CD4-positive, alpha-beta T cell treated with Interferon gamma for 1 hour (primary cell): ENCODE measurements at places on chromosomes 3 and 15.

GRCh38 chr3:150235799-150236198 is 172.3 kb upstream of the TSC22D2 start:
- DNase-seq: no peak

DNA sequence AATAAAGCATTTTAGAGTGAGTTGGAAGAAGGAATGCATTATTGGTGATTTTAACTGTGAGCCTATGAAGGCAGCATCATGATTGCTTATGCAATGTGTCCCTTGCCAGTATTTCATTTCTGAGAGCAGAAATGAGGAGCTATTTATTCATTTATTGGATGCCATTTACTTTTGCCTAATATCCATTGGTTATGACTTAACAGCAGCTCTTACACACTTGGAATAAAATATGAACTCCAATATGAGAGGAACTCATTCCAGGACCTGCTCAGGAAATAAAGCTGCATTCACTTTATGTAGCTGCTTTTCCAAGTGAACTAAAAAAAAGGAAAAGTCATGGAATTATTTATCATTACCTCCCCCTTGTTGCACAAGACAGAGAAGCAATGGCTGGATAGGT is 280.1 kb downstream of the LRTM1 start:
- no peak for DNase-seq

DNA sequence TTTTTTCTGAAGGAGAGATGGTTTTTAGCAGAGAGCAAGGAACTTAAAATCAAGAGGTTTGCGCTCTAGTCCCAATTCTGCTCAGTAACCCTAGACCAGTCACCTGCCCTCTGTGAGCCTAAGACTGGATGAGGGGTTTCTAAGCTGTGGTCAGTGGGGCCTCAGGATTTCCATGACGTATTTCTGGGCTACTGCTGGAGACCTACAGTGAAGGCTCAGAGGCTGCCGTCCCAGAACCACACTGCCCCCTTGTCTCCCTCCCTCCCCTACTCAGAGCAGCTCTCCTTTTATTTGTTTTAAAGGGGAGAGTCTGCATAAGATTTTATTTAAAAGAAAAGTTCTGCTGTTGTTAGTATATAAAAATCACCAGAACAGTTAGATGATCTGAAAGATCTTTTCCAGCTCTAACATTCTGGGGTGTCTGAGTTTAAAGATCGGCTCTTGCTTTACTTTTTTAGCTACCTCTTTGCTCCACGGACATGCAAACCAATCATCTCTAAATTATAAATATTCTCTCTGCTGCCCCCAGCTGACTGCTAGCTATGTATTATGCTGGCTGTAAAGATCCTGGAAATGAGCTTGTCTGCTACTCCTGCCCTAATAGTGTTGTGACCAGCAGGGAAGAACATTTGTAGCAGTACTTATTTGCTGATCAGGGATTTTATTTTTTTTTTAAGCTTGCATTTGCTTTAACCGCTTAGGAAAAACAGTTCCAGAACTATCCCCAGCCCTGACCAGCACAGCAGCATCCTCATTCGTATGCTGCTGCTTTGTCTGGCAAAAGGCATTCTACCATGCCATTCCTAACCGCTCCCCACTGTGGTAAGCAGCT is 28.6 kb upstream of the NDUFB4 start:
- DNase-seq: no peak

- no peak for DNase-seq
Measured at GRCh38 chr3:95923496-95924210, 890.7 kb upstream of the EPHA6 start.

DNA sequence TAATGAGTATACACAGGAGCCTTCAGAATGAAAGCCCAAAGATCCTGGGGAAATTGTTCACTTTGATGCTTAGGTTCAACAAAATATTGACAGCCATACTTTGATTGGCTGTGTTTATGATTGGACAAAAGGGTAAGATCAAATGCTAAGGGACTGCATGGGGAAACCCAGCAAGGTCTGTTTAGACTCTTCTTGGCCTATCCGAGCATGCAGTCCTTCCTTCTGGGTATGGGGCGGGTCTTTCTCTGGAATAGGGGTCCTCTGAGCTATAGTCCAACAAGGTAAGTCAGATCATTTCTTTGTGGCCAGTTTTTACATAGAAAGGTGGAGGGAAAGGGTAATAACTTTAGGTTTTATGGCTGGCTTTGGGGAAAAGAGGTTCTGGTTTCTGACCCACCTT is 52.9 kb upstream of the ACKR4 start:
- no peak for DNase-seq

GRCh38 chr3:176739159-176739558 is 458.1 kb downstream of the TBL1XR1 start:
- no peak for DNase-seq

- no peak for DNase-seq
Measured at GRCh38 chr15:89778861-89779260, 2.7 kb downstream of the MESP2 start.

DNA sequence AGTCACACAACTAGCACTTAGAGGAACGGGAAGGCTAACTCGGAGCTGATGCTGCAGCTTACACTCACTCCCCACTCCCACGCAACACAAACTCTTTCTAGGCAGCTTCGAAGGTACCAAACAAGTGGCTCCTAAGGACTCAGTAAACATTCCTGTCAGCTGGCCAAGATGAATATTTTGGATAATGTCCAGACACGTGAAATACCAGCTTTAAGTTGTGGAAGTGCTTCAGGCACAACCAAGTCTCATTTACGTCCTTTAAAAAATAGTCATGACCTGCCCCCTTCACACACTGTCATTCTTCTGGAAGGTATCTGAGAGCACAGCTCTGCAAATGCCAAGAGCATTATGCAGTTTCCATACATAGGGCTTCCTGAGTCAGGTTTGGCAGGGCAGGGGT is 1005.9 kb upstream of the CFAP20DC start:
- DNase-seq: no peak

DNA sequence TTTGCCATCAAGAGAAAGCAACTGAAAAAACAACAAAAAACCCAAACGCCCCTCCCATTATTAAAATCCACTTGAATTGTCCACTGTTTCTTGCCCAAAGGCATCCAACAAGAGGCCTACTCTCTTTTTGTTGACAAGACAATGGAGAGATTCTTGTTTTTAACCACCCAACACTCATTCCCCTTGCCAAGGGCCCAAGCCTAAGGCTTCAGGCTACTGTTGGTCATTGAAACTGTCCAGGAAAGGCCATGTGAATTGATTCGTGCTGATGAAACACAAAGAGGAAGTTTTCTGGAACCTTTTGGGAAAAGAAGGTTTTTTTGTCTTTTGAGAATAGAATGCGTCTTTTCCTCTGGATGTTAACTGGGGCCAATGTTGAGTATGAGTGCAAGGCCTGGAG is 157.4 kb upstream of the PFN2 start:
- DNase-seq: no peak

DNA sequence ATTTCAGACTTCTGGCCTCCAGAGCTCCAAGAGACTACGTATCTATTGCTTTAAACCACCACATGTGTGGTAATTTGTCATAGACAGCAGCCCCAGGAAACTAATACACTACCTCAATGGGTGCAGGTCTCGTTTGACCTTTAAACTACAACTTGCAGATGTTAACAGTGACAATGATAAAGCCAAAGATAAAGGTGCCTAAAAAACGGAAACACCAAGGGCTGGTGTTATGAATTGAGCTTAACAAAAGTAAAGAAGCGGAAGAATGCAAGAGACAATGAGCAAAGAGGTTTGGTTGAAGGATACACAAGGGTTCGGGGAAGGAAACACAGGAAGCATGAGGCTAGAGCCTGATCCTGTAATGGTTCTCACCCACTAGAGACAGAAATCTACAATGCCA is 50.8 kb downstream of the RFTN1 start:
- DNase-seq: no peak

DNA sequence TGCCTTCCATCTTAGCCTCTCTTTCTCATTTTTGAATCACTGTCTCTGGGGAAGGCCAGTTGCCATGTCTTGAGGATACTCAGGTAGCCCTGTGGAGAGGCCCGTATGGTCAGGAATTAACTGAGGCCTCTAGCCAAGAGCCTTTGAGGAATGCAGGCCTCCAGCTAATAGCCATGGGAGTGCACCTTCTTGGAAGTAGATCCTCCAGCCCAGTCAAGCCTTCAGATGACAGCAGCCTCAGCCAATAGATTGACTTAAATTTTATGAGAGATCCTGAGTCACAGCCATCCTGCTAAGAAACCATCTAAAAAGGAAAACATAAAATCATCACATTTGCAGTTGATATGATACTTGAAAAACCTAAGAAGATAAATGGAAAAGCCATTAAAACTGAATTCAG is 112.5 kb upstream of the BNIP2 start:
- DNase-seq: no peak

DNA sequence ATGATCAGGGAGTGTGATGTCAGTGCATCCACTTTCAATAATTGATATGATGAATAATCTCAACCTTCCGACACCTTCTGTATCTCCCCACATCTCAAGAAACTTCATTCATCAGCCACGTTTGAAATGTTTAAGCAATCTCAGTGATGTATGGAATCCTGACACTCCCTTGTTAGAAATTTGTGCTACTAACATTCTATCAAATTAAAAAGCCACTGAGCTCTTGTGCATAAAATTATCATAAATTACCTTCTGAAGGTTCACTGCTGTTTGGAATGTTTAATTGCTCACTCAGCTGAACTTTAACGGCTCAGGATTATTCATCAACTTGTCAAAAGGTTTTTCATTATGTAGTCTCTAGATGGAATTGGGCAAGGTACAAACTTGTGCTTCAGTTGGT is 108.4 kb upstream of the DPH6 start:
- DNase-seq: no peak

GRCh38 chr15:35055416-35056105 is 29.5 kb downstream of the NANOGP8 start:
- DNase-seq: no peak

DNA sequence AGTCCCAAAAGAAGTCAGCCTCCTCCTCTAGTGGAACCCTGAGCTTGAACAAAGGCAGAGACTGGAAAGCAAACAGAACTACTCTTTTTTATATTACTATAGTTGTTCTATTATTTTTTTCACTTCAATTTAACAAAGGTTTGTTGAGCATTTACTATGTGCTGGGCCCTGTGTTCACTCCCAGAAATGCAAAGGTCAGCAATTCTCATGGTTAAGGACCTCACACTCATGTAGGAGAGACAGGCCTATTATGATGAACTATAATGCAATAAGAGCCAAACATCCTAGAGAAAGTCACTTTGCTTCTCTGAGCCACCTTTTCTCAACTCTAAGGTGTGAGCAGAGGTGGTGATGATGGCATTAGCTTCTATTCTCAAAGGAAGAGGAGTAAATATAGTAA is 82.1 kb upstream of the ARHGEF3 start:
- DNase-seq: no peak

GRCh38 chr15:66841953-66842681 is 140.1 kb downstream of the SMAD6 start:
- peak; percentile 34 for DNase-seq

DNA sequence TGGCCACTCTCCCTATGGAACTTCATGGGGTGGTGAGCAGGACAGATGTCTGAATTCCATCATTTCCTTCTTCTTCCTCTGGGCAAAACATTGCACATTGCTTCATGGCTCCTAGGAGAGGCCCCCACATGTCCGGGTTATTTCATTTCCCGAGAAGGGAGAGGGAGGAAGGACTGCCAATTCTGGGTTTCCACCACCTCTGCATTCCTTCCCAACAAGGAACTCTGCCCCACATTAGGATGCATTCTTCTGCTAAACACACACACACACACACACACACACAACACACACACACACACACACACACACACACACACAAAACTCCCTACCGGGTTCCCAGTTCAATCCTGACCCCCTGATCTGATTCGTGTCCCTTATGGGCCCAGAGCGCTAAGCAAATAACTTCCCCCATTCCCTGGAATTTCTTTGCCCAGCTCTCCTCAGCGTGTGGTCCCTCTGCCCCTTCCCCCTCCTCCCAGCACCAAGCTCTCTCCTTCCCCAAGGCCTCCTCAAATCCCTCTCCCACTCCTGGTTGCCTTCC is 1.9 kb downstream of the RHO start:
- no peak for DNase-seq

DNA sequence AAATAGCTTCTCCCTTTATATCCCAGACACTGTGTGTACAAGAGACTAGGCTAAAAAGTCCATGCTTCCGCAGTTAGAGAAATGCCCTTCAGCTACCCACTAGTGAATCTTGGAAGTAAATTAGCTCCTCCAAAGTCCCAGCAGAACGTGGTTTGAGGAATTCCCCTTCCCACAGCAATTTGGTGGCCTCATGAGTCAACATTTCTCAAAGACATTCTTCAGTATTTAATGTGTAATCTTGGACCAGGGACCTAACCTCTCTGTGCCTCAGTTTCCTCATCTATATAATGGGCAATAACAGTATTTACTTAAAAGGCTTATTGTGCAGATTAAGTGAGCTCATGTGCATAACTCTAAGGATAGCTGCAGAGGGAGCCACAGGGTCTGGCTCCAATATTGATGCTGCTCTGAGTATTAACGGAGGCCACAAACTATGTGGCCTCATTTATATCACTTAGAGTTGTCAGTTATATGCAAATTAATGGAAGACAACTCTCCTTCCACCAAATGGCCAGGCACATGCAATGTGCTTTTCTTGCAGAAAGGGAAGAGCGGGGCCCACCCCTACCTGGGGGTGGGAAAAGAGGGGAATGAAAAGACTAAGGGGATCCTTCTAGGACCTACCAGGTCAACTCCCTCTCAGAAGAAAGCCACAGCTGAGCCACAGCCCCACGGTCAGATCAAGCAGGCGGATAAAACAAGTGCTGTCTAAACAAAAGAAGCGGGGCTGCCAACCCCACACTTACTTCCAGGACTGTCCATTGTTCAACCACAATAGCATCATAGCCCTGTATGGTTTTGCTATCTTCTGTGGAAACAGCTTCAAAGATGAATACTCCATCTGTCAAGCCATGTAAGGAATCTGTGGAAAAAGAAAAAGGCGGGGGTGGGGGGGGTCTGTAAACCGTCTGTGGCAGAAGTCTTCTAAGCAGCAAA is 92.4 kb downstream of the OXNAD1 start:
- DNase-seq: no peak

- DNase-seq: no peak
Measured at GRCh38 chr3:143242101-143242500, 122.5 kb downstream of the CHST2 start.

DNA sequence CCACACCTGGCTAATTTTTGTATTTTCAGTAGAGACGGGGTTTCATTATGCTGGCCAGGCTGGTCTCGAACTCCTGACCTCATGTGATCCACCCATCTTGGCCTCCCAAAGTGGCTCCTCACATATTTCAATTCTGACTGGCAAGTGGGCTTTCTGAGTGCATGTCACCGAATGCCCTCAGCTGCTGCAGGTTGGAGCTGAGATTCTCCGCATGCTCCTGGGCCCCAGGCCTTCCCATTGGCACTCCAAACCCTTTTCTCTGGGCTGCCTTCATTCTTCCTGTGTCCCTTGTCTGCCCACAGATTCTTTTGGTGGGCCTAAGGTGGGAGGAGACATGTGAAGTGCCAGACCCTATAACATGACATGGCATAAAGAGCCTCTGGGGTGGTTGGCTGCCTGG is 67.3 kb downstream of the SYNM start:
- no peak for DNase-seq

GRCh38 chr15:95839367-95839782 is 491.1 kb upstream of the NR2F2 start:
- no peak for DNase-seq
